Activated T-helper 17 cell treated with anti-CD3 and anti-CD28 coated beads, Interleukin-2, amount 50 U/mL, for 72 hours (primary cell): ENCODE measurements at places on chromosomes 2 and 18.

- ATAC-seq: no peak
Observed at GRCh38 chr2:222878877-222879603, 18.2 kb downstream of the ACSL3 start.

GRCh38 chr2:196586511-196586991, 53.0 kb upstream of the CCDC150 start:
- peak; percentile 63 for ATAC-seq

- no peak for ATAC-seq
Observed at GRCh38 chr2:177161741-177162460, 50.7 kb upstream of the HNRNPA3 start.

DNA sequence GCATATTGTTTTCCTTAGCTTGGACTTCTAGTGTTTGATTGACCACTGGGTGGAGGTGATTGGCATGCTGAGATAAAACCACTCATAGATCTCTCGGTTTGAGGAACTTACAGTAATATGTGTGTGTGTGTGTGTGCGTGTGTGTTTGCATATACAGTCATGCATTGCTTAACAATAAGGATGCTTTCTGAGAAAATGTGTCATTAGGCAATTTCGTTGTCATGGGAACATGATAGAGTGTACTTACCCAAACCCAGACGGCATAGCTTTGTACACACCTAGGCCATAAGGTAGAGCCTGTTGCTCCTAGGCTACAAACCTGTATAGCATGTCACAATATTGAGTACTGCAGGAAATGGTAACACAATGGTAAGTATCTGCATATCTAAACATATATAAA, 167.3 kb downstream of the NYAP2 start:
- no peak for ATAC-seq

GRCh38 chr2:50851886-50852285, 180.0 kb downstream of the NRXN1 start:
- ATAC-seq: no peak

DNA sequence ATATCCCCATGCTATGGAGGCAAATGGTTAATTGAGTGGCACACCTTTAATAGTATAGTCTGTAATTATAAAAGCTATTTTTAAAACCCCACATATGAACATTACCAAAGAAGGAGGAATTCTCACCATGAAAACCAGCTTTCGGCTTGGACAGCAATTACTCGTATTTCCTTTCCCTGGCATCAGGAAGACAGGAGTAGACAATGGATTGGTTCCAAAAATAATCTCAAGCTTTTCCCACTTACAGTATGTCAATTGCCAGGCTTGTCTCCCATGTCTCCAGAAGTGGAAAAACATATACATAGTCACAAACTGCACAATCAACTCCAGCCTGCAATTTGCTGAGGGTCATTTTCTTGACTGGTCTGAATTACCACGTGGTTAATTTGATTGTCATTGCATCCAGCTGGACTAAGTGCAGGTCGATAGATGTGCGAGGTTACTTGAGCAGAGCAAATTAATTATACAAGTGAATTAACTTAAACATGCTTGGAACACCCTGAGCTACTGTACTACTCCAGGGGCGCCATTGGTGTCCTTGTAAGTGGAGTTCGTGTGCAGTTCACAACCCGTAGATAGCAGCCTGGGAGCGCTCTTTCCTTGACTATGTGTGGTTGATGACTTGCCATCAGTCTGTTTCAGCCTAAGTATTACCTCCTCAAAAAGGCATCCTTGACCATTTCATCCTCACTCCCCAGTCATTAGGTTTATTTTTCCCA, 124.3 kb upstream of the PELI1 start:
- ATAC-seq: no peak

GRCh38 chr2:134191835-134192234, 62.0 kb upstream of the MGAT5 start:
- ATAC-seq: no peak

DNA sequence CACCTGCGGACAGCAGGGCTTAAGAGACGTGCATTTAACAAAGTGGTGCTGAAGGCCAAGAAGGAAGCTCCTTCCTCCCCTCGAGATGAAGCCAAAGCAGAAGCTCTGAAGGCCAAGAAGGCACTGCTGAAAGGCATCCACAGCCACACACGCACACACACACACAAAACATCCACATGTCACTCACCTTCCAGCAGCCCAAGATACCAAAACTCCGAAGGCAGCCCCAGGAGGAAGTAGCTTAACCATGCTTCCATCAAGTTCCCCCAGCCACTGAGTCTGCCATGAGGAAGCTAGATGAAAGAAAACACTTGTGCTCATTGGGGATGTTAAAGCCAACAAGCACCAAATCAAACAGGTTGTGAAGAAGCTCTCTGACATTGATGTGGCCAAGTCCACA, 175.7 kb upstream of the POU3F3 start:
- no peak for ATAC-seq

- ATAC-seq: no peak
Observed at GRCh38 chr2:63514781-63515180, 73.5 kb downstream of the WDPCP start.

DNA sequence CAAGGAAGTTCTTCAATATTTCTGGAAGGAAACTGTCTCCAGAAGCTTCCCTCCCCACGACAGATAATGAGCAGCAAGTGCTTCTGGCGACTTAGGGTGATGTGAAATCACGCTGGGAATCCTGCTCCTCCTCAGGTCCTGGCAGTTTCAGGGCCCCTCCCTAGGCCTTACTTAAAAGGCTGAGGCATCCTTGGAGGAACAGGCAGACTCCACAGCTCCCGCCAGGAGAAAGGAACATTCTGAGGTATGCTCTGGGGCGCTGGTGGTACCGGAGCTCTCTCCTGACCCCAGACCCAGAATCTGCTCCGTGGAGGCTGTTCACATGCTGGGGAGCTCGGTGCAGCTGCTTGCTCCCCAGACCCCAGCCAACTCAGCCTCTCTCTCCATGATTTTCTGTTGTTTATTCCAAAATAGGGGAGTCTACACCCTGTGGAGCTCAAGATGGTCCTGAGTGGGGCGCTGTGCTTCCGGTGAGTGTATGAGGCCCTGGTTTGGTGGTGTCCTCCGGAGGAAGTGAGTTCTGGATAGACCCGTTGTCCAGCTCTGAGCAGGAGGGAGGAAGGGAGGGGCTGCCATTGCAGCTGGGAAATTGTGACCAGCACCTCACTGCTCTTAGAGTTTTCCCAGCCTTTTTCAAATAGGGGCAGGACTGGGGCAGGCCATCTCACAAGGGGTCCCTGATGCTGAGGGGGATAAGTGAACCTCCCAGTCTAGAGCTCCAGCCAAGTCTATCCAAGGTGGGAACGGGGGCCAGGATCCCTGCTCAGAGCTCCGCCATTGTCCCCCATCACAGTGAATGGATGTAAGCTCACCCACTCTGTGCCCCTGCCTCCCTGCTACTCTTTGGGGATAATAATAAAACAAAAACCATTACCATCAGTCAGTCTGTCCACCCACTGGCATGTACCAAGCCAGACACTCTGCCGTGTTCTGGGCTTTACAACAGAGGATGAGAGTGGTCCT, at the start of gene IL36RN:
Gene IL36RN, plus strand, starts transcription at position 201 of the 963 bp plus-strand sequence. Its CDS starts 241 bp downstream, at position 442.
- no peak for ATAC-seq

DNA sequence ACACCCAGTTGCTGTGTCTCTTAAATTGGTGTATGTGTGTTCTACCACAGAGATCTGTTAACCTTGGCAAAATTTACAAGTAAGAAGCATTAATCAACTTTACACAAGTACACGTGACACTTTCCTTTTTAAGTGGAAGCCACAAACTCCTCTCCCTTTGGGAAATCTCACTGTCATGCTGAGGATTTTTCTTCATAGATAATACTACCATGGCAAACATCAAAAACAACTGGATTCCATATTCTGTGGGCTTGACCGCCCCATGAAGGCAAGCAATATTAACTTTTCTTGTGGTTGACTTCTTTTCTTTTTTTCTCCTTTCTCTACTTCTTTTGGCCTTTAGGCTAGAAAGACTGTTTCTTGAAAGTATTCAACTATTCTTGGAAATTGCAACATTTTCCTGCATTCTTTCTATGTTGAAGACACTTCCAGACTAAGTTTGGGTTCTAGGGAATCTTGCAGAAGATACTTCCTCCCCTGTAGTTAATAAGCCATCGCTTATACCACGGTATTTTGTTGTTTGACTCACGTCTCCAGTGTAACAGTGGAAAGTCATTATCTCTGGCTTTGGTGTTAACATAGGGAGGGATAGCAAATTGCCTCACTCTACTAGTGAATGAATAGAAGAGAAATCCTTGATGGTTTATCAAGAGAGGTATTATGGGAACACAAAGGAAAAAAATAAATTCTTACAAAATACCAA, 79.5 kb downstream of the SLC8A1 start:
- ATAC-seq: no peak

GRCh38 chr2:219178377-219179175, 501 bp downstream of the RETREG2 start:
- peak; percentile 12 for ATAC-seq

DNA sequence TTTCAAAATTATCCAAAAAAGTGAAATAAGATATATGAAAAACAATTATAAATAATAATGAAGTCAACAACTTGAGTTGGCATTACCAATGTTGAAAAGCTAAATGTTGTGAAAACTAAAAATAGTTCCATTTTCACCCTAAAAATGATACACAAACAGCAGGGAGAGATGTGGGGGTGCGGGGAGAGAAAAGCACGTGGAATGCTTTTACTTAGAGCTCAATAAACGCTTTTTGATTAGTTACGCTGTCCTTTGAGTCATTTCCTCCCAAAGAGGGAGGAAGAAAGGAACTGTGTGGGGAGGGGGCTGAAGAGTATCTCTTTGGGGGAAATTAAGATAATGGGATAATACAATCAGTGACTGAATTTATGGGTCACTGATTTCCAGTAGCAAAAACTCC, 29.2 kb downstream of the ZNF521 start:
- ATAC-seq: no peak

- no peak for ATAC-seq
Observed at GRCh38 chr2:227817336-227817735, 3.7 kb downstream of the CCL20 start.

GRCh38 chr2:192604295-192604694, 409.6 kb upstream of the TMEFF2 start:
- no peak for ATAC-seq

GRCh38 chr2:61718965-61719364, 134.9 kb downstream of the FAM161A start:
- ATAC-seq: no peak

DNA sequence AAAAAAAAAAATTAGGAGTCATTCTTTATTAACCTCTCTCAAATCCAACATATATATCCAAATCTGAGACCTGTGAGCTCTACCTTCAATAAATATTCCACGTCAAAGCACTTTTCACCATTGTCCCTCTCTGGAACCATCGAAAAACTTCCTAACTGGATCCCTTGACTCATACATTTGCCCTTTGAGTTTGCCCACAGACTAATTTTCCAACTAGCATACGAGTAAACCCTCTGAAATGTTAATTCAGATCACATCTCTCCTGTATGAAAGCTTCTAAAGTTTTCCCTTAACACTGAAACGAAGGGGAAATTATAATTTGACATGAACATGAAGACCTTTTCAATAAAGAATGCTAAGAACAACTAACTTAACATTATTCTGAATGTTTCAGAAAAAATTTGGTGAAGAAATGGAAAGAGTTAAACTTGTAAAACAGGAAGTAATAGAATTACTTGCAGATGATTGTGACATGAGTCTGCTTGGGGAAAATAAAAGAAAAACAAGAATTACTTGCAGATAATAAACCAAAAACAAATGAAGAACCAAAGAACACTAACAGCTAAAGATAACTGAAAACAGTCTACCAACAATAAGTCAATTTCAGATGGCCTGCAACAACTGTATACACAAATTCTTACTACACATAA, 110.6 kb downstream of the C2orf74 start:
- no peak for ATAC-seq

GRCh38 chr18:37717656-37718055, 152.1 kb upstream of the CELF4 start:
- no peak for ATAC-seq

DNA sequence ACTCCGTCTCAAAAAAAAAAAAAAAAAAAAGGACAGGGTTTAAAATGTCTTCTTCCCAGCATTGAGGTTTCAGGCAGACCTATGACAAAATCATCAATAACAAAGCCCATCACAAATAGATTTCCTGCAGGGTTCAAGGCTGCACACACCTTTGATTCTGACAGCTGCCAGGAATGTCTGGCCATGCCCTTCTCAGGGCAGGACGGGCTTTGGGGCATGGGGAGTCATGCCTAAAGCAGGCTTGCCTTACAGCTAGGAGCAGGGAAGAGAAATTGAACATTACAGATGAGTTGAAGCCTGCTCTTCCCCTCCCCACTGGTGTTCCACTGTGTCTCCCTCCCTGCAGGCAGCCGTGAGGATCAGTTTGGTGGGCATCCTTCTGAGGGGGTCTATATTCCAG, 3.7 kb downstream of the PRELID3A start:
- no peak for ATAC-seq

GRCh38 chr2:199119796-199120195, 337.9 kb downstream of the SATB2 start:
- no peak for ATAC-seq

GRCh38 chr18:41073372-41073954, 881.6 kb upstream of the PIK3C3 start:
- no peak for ATAC-seq

GRCh38 chr2:168149150-168149974, 98.0 kb downstream of the STK39 start:
- no peak for ATAC-seq

GRCh38 chr2:178523596-178524134, 43.4 kb downstream of the PLEKHA3 start:
- ATAC-seq: no peak

- no peak for ATAC-seq
Observed at GRCh38 chr18:13361431-13361830, 142.9 kb downstream of the LDLRAD4 start.

GRCh38 chr2:170743530-170744239, 26.5 kb upstream of the ERICH2 start:
- ATAC-seq: no peak

- peak; percentile 68 for ATAC-seq
Observed at GRCh38 chr2:197238043-197238365, 72.6 kb downstream of the ANKRD44 start.

DNA sequence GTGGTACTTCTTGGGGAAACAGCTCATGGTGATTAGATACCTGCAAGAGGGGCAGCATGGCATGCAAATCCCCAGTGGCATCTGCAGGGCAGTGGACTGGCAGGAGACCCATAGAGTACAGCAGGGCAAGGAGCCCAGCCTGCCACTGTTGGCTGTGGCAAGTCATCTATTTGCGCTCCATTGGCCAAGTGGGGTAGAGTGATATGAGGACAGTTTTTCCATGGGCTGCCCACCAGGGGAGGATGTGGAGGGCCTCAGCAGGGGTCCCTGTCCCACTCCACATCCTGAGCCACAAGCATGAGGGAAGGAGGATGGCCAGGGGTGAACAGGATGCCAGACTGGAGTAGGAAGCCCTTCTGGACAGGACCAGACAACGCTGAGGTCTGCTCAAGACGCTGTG, 50.9 kb upstream of the OTOF start:
- no peak for ATAC-seq

GRCh38 chr2:154092571-154092970, 220.8 kb downstream of the GALNT13 start:
- no peak for ATAC-seq
